ENCODE measurements at places on chromosomes 11 and 22. TPM values are rescaled to one million over a fixed set of nuclear protein-coding genes. Genes with fewer than 3 reads are reported as not detected.

GRCh38 chr11:59429924-59430516, 3.8 kb upstream of the OR5A2 start:
- no peak overlapping the region for H3K4me3 ChIP-seq
- H3K36me3 ChIP-seq = no peaks in the 10 kb centered on the region
- no peaks in the 10 kb centered on the region for H3K27me3 ChIP-seq
- no peak overlapping the region for H3K27ac ChIP-seq
- no peaks in the 10 kb centered on the region for H3K4me1 ChIP-seq

- H3K4me3 ChIP-seq = no peak overlapping the region
- H3K36me3 ChIP-seq = no peaks in the 10 kb centered on the region
- no peak for DNase-seq
- peaks cover 35% of the 10 kb centered on the region for H3K4me1 ChIP-seq
Measured at GRCh38 chr11:74010306-74011300, 1.7 kb upstream of the UCP3 start.

- DNase-seq = peak; percentile 6
- no peaks in the 10 kb centered on the region for H3K4me1 ChIP-seq
- H3K27me3 ChIP-seq = no peaks in the 10 kb centered on the region
- H3K4me3 ChIP-seq = no peak overlapping the region
Measured at GRCh38 chr11:38718659-38719058, 2120.6 kb upstream of the RAG2 start.

DNA sequence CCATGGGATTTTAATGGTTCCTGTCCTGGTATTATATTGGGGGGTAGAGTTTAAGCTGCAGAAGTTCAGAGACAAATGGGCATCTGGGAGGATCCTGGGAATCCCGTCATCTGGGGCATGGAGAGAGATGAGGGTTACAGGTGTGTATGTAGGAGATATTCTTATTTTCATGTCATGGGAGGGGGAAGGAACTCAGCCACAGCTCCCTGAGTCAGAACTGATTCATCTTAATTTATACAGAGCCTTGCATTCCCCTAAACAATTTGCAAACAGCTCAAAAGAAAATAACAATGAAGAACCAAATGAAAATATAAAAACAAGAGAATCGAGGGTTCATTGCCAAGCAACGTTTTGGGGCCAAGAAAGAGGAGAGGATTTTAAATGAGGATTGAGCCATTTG, 155.9 kb upstream of the TBCEL start:
- no peak overlapping the region for H3K27ac ChIP-seq
- H3K27me3 ChIP-seq = no peaks in the 10 kb centered on the region
- DNase-seq = no peak

The RAB3IL1 gene
- 17.8 TPM for total RNA-seq

DNA sequence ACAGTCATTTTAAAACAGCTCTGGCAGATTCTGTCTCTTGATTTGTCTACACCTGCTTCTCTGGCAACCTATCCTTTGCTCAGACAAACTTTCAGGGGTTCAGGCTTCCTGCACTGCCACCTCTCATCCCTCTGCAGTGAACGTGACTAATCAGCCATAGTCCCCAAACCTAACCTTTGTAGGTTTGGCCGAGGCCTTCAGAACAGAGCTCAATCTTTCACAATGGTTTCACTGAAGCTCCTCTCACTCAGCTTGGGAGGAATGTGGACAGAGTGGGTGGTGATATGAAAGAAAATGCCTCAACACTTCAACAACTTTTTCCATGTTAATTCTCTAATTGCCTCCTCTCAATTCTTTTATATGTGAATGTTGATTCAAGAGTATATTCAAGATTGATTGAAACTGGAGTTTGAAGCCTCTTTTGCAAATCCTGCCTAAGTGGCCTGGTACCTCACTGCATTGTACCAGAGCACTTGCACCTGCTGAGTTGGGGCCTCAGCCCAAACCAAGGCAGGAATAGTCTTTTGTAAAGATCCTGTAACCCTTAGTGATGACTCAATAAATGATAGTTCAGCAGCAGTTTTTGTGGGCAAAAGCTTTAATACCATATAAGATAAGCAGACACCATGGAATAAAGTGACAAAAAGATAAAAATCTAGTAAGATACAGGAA, 33.9 kb upstream of the FAT3 start:
- H3K27me3 ChIP-seq = no peaks in the 10 kb centered on the region
- no peaks in the 10 kb centered on the region for H3K4me1 ChIP-seq
- H3K4me3 ChIP-seq = no peak overlapping the region
- no peak overlapping the region for H3K27ac ChIP-seq
- H3K36me3 ChIP-seq = no peaks in the 10 kb centered on the region

DNA sequence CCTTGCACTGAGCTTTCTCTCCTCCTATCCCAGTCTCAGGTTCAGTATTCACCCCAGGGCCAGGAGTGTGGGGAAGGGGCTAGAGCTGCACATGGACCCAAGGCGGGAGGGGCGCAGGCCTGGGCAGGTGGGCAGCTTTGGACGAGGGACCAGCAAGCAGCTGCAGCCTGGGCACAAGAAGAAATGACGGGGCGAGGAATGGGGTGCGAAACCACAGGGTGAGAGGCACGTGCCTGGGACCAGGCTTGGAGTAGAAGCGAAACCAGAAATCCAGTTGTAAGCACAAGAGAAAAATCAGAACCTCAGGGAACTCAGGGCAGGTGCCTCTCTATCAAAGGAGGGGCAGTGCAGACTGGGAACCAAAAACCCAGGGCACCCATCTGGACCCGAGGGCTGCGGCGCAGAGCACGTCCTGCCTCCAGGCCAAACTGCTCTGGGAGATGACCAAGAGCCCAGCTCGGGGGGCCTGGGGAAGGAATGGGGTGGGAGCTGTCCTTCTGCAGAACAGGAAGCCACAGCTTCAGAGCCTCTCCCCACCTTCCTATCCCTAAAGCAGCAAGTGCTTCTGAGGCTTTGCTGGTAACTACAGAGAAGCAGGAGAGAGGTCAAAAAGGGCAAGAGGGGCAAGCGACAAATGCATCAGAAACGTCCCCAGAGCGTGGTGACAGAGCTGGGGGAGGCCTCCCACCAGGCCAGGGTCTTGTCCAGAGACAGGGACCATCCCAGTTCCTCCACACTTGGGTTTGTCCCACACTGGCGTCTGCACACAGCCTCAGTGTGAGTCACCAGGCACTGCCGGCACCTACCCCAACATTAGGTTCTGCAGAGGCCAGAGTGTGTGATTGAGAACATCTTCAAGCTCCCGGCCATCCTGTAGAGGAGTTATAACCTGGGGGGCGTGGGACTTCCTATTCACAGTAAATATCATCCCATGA, 18.3 kb upstream of the TMPRSS4 start:
- DNase-seq = no peak
- no peak overlapping the region for H3K4me3 ChIP-seq
- no peak overlapping the region for H3K27ac ChIP-seq
- no peaks in the 10 kb centered on the region for H3K27me3 ChIP-seq

DNA sequence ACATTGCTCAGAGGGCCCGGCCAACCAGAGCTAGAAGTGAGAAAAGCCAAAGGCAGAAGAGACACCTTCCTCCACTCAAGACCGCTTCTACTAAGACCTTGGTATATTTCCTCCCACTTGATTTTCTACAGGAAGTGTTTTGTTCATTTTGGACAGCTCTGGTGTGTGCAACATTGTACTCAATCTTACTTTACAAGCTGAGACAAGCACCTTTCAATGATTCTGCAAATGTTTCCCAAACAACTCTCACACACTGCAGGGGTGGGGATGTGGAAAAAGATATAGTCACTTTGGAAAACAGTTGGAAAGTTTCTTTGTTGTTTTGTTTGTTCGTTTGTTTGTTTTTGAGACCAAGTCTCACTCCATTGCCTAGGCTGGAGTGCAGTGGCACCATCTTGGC, 15.7 kb downstream of the MYO18B start:
- no peak overlapping the region for H3K4me3 ChIP-seq
- H3K27me3 ChIP-seq = no peaks in the 10 kb centered on the region
- no peak for DNase-seq
- H3K4me1 ChIP-seq = no peaks in the 10 kb centered on the region

The FAM180B gene
- 0.83 TPM for total RNA-seq

DNA sequence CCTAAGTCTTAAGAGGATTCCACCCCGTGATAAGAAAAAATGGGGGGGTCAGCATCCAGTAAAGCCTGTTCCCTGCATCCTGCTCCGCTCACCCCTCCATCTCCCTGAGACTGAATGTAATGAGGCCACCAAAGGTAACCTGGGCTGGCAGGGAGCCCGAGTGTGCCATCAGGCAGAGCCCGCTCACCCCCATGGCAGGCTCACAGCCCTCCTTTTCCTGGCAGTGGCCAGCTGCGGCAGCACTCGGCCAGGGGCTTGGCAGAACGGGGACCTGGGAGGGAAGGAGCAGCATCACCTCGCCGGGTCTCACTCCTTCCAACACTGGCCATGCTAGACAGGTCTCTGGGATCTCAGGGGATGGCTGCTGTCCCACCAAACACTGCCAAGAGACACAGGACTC, 64.4 kb downstream of the PRDM11 start:
- H3K36me3 ChIP-seq = peaks cover 10% of the 10 kb centered on the region
- peak; percentile 75 for DNase-seq
- peaks cover 43% of the 10 kb centered on the region for H3K4me1 ChIP-seq
- H3K27me3 ChIP-seq = no peaks in the 10 kb centered on the region
- no peak overlapping the region for H3K4me3 ChIP-seq

The KCNQ1OT1 gene
- total RNA-seq = 4.1 TPM

- no peaks in the 10 kb centered on the region for H3K36me3 ChIP-seq
- DNase-seq = no peak
- H3K27me3 ChIP-seq = no peaks in the 10 kb centered on the region
- no peaks in the 10 kb centered on the region for H3K4me1 ChIP-seq
- no peak overlapping the region for H3K4me3 ChIP-seq
- no peak overlapping the region for H3K27ac ChIP-seq
Measured at GRCh38 chr11:1656061-1656441, 26.5 kb downstream of the KRTAP5-5 start.

DNA sequence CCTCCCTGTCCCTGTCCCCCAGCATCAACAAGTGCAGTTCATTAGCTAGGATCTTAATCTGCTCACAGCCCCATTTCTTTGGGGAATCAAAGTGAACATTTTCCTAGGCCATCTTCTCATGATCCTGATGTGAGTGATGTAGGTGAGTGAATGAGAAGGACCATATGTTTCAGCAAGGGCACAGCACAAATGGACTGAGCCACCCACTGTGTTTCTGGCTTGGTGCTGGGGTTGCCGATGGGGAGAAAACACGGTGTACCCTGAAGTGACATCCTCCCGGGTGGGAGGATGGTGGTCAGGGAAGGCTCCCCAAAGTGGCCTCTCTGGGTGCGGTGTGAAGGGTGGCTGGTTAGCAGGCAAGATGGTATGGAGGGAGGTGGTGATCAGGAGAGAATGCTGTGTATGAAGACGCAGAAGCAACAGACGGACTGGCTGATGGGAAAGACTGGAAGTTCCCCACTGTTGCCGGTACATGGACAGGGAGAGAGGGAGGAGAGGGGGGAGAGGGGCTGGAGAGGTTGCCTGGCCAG, 72.2 kb downstream of the JAM3 start:
- H3K4me3 ChIP-seq = no peak overlapping the region
- no peaks in the 10 kb centered on the region for H3K4me1 ChIP-seq
- H3K36me3 ChIP-seq = no peaks in the 10 kb centered on the region
- H3K27me3 ChIP-seq = no peaks in the 10 kb centered on the region

DNA sequence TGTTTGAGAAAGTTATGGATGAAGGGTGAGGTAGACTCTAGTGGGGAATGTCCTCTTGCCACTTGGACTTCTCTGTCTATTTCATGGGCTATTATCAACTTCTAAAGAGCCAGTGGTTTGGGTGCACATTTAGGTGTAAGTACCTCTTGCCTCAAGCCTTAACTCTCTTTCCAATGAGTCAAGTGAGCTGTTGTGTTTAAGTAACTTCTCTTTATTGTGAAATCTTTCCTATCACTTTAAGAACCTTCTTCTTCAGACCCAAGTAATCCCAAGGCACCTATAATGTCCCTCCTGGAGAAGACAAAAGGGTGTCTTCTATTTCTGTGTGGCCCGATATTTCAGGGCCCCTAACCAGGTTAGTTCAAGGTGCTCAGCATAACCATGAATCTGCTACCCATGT, 90.5 kb upstream of the VPREB1 start:
- no peaks in the 10 kb centered on the region for H3K27me3 ChIP-seq
- no peaks in the 10 kb centered on the region for H3K4me1 ChIP-seq

The GNG3 gene
- total RNA-seq = not detected

The SLC29A2 gene
- total RNA-seq = 5.0 TPM

The PAX6 gene
- not detected for total RNA-seq

The POU2F3 gene
- total RNA-seq = 2.2 TPM

DNA sequence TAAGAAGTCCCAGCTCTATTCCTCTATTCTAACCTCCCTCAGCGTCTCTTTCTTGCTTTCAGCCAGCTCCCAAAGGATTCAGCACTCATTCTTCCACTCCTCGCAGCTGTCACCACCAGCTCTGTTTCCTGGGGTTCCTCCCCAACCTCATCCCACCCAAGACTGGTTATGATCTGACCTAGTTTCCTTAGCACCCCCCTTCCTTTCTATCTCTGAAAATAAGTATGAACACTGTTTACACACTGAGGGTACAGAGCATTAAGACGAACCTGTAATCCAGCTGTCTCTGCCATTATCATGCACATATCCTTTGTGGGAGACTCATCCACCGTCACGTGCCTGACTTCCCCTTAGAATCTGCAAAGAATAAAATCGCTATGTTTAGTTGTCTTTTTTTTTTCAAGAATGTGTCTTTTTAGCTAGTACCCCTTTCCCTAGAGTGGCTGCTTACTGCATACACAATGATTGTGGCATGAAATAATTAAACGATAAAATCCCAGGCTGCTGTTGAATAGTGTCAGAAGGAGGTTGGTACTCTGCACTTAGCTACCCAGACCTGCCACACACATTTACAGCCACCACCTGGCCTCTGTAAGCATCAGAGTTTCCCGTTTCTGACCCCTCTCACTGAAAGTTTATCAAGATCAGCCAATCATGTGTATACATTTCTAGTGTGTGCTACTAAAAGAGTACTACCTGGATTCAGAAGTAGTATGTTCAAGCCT, 26.9 kb upstream of the CSTF3 start:
- no peak overlapping the region for H3K4me3 ChIP-seq
- H3K36me3 ChIP-seq = no peaks in the 10 kb centered on the region
- no peak for DNase-seq
- H3K27me3 ChIP-seq = no peaks in the 10 kb centered on the region

The MRGPRX2 gene
- total RNA-seq = not detected

DNA sequence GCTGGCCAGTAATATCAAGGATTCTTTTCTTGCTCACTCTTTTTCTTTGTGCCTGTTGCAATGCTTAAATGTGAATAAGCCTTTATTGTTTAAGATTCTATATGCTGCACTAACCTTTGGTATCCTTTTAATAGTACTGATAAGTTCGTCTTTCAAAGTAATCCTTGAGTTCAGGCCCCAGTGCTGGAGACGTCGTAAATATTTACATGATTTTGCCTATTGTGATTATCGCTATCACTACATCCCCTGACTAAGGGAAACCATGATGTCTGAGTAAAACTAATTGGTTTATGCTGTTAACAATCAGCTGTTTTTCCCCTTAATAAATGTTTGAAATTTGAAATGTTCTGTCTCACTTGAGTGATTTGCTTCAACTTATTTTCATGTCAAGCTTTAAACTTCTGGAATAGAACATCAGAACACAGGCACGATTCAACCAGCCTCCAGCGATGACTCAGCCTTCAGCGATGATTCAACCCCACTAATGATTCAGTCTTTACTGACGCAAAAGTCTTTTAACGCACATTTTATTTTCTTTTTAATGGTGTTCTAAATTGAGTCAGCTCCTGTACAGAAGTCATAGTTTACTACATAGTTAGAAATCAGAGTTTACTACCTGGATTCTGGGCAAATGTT, 3.9 kb downstream of the HTATIP2 start:
- H3K27ac ChIP-seq = peak overlapping the region; percentile 61
- H3K36me3 ChIP-seq = no peaks in the 10 kb centered on the region
- no peak overlapping the region for H3K4me3 ChIP-seq
- DNase-seq = peak; percentile 45
- no peaks in the 10 kb centered on the region for H3K27me3 ChIP-seq

The SLC1A2 gene
- 0.05 TPM for total RNA-seq

Measured in thyroid gland (tissue), 4 donors.